ENCODE measurements at places on chromosomes 1 and 21.

DNA sequence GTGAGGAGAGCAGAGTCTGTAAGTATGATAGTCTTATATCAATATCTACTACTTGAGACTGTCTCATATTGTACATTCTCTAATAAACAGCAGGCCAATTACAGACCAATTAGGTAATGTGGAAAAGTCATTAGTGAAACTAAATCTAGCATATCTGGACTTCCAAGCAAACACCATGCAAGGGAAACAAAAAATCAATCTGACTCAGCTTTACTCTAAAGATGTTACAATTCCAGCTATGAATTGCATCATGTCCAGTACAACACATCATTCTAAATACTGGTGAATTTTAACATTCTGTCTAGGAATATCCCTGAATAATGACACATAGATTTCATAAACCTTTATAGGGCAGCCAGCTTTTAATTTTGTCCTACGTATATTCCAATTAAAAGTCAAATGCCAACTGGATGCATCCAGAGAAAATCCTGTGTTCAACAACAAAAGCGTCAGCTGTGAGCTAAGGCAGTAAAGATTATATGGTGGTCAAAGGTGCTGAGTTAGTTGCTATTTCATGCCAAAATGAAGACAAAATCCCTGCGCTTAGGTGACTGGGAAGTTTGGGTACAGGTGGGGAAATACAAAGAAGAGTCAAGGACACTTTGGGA is 159.3 kb downstream of the TTLL7 start:
- no peak for DNase-seq

DNA sequence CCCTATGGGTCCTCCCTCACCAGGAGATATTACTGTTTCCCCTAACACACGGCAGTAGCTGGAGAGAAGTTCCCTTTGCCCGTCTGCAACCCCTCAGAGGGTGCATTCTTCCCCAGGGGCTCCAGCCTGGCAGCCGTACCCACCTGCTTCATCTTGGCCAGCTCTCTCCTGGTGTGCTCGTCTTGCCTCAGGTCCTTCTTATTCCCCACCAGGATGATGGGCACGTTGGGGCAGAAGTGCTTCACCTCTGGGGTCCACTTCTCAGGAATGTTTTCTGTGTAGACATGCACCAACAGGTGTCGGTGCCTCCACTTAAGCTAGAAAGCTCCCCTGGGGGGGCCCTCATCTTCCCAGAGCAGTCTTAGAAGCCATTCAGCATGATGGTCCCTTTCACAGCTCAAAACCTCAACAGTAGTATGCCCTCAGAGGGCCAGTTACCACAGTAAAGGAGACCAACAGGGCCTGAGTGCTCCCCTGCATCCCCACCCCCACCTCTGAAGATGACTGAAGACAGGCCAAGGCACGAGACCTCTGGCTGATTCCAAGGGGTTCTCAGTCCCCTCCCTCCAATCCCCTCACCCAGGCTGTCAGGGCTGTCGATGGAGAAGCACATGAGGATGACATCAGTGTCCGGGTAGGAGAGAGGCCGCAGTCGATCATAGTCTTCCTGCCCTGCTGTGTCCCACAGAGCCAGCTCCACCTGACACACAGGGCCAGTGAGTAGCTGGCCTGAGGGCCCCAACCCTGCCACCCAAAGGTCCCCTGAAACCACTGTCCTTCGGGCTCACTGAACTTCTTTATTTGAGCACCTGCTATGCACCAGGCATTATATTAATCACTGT is 4.3 kb downstream of the RHOC start:
- no peak for DNase-seq

DNA sequence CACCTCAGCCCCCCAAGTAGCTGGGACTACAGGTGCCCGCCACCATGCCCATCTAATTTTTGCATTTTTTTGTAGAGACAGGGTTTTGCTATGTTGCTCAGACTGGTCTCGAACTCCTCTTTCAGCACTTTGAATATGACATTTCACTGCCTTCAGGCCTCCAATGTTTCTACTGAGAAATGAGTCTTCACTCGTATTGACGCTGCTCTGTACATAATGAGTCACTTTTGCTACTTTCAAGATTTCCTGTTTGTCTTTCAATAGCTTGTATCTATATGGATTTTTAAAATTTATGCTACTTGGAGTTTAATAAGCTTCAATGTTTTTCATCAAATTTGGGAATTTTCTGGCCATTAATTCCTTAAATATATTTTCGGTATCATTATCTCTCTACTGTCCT is 64.7 kb downstream of the GORAB start:
- DNase-seq = no peak

GRCh38 chr1:219575563-219575962 is 37.3 kb downstream of the ZC3H11B start:
- no peak for DNase-seq

DNA sequence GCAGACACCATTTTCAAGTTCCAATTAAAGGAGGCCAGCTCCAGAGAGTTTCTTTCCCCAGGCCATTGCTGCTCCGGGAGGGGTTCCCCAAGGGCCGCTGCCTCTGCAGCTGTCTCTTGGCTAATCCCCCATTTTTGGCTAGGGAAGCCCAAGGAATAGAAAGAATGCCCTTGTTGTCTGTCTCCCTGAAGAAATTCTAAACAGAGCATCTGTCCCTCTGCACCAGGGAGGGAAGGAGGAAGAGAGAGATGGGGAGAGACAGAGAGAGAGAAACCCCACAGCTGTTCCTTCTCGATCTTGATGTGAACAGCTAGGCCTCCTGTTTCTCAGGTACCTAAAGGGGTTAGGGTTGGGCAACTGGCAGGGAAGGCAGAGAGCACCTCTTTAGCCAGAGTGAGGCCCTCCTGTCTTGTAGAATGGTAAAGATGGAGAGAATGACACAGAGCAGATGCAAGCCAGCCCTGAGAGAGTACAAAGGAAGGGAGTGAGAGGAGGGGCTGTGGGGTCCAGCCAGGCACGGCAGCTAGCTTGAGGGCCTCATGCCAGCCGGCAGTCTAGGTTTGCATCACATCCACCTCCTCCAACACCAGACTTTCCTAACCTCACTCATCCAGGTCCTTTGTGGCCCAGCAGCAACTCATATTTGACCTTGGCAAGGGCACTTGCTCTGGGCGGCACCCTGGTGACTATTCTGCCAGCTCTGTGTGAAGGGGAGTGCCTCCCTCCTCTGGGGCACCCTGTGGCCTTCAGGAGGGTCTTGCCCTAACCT is 13.1 kb downstream of the OPTC start:
- no peak for DNase-seq

DNA sequence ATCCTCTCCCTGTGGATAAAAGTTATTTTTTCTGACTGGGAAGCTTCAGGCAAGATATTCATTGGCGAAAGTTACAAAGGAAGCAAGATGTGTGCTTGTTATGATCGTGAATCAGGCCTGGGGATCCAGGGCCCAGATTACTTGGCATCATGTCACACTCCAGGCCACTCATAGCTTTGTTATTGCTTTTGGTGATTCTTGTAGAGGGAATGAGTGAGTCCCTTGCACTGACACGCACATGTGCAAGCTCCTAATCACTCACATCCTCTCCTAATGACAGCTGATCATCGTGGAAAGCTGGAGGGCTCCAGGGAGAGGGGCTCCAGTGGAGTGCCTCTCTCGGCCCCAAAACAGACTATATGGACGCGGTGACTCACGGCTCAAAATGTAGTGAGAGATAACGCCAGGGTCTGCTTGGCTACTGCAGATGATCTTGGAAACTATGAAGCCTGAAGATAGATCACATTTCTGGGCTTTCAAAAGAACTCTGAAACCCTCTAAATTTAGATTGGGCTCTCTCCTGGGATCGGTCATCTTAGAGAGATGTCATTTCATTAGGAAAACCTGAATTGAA is 481.1 kb upstream of the USP24 start:
- DNase-seq = peak; percentile 60

- no peak for DNase-seq
These were observed 143.2 kb downstream of the KCTD3 start for GRCh38 chr1:215710036-215710898.

- no peak for DNase-seq
These were observed 225.7 kb downstream of the TOMM20 start for GRCh38 chr1:234902774-234903547.

DNA sequence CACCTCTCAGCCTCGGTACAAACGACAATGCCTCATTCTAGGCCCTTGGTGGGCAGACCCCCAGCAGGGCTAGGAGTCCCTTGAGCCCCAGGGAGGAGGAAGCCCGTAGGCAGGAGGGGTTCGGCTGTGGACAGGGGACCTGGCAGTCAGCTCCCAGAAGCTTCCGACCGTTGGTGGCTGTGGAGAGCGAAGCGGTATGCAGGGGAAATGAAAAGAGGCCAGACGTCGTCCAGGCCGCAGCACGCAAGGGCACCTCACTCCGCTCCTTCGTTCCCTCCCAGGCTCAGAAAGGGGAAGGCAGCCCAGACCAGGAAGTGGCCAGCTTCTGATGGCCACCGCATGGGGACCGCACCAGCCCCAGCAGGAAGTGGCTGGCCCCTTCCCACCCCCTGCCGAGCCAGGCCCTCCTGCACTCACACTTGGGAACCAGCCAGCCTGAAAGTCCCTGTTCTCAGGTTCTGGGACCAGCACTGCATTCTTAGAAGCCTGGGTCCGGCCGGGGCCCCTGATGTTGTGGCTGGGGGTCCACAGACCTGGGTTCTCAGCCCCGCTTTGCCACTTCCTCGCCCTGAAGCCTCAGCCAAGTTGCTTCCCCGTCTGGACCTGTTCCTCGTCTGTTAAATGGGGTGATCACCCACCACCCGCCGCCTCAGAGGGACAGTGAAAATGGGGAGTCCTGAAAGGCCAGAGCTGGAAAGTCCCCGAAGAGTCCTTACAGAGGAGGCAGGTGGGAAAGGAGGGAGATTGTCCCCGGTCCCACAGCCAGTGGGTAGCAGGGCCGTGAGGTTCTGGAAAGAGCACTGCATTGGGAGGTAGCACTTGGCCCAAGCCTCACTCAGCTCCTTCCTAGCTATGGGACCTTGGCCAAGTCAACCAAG is 104.0 kb upstream of the RUNX3 start:
- no peak for DNase-seq

DNA sequence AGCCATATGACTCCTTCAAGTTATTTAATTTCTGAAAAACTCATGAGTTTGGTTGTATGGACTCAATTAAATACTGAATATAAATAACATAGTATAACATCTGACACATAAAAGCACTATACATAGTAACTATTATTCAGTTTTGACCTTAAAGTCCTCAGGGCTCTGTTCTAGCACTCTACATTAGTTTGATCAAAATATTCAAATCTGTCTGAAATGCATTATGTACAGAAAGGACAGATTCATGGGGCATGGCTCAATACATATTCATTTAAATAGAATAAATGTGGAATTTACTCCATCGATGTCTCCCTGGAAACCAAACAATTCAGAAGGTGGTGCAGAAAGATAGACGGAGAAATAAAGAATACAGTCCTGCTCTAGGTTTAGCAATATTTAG is 49.1 kb downstream of the RBM11 start:
- no peak for DNase-seq

- peak; percentile 91 for DNase-seq
These were observed at the start of gene SH2D5 for GRCh38 chr1:20732588-20733359. Gene SH2D5 (minus strand): TSS chr1:20732703. CDS start chr1:20728044, 4,659 bp downstream.

DNA sequence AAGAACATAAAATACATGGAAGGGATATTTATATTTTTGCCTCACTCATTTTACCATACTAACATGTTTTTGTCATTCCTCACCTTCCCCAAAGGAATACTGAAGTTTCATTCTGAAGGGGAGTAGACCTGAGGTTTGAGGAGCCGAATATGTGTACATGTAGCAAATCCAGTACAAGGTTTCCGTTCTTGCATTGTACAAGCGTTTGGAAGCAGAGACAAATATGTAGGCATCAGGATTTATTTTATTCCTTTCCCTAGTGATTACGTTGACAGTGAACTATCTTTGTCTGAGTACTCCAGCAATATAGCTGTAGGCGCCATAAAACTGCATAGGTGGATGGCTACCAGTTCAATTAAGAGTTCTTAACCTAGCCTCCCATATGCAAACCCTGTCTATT is 191.5 kb downstream of the NFIA start:
- no peak for DNase-seq

- no peak for DNase-seq
These were observed 1.8 kb upstream of the ANP32E start for GRCh38 chr1:150237746-150238145.

- DNase-seq = no peak
These were observed 751.0 kb downstream of the MRPL39 start for GRCh38 chr21:24856326-24856725.

- no peak for DNase-seq
These were observed 19.4 kb downstream of the SLC26A9 start for GRCh38 chr1:205923651-205924459.

GRCh38 chr1:203906932-203907331 is 45.5 kb downstream of the SNRPE start:
- DNase-seq = peak; percentile 88

DNA sequence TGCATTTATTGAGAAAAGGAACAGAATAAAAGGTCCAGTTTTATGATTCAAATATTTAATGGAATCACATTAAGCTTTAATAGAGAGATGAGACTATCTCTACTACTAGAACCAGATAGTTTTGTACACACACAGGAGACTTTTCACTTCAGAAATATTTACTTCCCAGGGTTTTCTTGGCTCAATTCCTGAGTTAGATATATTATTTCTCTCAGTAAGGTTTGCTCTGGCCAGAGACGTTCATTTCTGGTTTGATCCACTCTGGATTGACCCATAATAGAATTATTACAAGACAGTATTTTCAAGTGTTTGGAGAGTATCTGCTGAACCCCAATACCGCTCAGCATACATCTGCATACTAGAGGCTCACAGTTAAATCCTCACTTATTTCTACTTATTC is 1.3 kb upstream of the RCOR3 start:
- no peak for DNase-seq

- DNase-seq = no peak
These were observed 42.7 kb downstream of the ATP5PF start for GRCh38 chr21:25691976-25692375.

DNA sequence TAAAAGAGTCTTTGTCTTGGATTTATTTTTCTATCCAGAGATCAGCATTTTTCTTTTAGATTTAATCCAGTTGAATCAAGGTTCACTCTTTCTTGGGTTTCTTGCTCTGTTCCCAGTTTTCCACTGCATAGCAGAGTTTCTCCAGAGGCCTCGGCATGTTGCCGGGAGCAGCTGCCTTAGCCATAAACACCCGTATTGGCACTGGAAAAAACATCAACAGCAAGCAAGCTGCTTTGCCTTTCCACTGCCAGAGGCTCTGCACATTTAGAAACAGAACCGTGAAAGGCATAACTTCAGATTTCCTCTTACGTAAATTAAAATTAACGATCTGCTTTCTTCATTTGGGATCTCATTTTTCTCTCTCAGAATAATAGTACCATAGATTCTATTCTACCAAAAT is 181.8 kb upstream of the L1TD1 start:
- no peak for DNase-seq

Data from non-pigmented ciliary epithelial cell (primary cell).